Femur (tissue), 1 donor: ENCODE measurements at places on chromosomes 3 and 15.

DNA sequence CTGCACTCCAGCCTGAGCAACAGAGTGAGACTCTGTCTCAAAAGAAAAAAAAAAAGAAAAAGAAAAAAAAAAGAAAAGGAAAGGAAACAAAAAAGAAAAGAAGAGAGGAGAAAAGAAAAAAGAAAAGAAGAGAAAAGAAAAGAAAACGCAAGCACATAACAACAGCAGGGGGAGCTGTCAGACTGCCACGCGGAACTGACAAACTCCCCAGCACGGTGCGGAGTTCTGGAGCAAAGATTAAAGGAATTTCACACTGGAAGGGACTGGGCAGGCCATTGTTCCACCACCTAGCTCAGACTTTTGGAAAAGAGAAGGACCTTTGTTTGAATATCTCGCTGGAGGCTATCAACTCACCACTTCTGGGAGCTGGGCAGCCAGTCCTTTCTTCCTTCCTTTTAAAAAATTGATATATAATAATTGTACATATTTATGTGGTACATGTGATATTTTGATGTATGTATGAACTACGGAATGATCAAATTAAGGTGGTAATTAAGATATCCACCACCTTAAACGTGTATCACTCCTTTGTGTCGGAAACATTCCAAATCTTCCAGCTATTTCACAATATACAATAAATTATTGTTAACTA is 40.5 kb downstream of the DPPA2 start:
- DNase-seq = peak; percentile 41

DNA sequence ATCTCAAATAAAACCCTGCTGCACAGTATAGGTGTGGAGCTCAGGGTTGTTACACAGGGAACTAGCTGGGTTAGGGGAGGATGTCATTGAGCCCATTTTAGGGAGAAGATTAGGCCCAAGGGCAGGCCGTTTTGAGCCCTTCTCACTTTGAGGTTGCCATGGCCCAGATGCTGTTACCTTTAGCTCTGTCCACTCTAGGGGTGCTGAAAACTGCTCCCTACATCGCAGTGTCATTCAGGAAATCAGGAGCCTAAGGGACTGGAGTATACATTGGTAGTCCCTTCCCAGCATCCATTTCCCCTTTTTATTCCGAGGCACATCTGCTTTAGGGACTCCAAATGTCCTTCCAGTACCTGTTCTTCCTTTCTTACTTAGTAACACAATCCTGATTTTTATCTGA is 79.0 kb upstream of the SELENOK start:
- DNase-seq = no peak

DNA sequence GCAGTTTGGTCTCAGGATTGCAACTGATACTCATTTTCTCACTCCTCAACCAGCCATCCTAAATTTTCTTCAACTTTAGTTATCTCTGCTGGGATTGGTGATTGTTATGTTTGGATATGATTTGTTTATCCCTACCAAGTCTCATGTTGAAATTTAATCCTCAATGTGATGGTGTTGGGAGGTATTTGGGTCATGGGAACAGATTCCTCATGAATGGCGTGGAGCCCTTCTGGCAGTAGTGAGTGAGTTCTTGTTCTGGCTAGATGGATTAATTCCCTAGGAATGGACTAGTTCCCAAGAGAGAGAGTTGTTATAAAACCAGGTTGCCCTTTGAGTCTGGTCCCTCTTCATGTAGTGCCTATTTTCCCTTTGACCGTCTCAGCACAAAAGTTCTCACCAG is 399.9 kb downstream of the SQOR start:
- no peak for DNase-seq

- no peak for DNase-seq
Observed at GRCh38 chr3:45689787-45690145, 570 bp downstream of the SACM1L start.

DNA sequence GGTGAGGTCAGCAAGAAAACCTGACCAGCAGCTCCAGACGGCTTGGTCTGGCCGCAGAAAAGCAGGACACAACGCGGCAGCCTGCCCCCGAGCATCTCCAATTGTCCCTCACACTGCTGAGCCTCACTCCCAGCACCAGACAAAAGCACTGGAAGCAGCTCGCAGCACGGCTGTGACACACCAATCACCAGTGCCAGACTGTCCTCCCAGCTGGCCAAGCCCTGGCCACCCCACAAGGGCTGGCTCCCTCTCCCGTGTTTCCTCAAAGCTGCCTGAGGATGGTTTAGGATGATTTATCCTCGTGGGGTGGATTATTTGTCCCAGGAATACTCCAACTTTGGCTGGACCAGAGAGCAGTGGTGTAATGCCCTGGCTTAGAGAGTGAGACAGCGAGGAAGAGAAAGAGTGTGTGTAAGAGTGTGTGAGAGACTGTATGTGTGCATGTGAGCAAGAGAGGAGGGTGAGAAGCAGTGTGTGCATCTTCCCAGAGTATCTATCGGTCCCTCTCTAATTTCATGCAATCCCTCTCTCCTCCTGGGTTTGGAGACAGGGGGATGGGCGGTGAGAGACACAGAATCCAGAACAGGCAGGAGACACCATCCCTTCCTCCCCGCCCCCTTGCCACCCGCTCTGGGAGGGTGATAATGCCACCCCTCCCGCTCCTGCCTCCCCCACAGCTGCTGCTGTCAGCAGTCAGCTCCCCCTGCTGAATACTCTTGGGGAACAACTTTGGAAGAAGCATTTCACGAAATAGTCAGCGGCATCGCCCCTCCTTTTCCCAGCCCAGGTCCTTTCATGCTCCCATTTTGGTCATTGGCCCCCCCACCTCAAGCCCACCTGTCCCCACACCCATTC is 34.2 kb downstream of the SEMA5B start:
- peak; percentile 51 for DNase-seq

DNA sequence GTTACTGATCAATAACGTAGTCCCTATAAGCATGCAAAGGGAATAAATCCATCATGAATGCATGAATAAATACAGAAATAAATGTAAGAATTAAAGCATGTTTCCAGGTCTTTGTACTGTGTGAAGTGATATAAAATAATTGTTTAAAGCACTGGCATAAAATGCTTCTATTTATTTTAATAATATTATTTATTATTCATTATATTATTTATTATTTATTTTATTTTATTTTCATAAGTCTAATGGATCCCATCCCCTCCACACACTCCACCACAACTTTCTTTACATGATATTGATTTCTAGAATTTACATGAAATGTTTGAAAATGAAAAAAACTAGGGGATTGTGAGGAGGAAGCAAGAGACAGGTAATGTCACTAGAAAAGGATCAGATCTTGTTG is 73.5 kb downstream of the MCF2L2 start:
- no peak for DNase-seq

DNA sequence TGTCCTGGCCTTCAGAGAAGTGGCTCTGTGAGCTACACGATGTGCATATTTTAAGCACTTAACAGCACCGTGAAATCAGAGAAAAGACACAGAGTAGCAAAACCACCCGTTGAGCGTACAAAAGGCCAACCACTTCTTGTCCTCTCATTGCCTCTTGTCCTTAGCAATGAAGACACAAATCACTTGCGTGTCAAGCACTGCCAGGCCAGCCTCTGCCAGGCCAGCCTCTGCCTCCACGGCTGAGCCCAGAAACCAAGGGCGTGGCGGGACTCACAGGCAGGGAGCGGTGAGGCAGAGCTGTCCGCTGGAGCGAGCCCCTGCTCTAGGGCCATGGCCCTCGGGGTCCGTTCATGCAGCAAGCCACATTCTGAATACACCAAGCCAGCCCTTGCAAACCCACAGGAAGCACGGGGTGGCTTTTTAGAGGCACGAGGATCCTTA is 4.0 kb downstream of the MUC4 start:
- DNase-seq = peak; percentile 26

DNA sequence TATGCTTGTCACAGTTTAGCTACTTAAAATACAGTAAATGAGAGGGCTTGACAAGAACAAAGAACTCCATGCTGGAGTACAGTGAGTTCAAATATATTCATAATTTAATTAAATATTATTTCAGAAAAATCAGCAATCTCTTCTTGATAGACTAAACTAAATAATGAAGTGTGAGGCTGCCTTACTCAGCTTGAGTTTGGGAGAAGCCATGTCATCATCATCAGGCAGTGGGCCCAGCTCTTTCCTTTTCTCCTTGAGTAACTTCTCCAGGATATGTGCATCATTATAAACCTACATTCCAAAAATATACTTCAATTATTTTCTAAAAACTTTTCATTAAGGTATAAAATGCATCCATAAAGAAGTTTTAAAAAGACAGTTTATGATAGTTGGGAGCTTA is 70.5 kb downstream of the PBRM1 start:
- no peak for DNase-seq

DNA sequence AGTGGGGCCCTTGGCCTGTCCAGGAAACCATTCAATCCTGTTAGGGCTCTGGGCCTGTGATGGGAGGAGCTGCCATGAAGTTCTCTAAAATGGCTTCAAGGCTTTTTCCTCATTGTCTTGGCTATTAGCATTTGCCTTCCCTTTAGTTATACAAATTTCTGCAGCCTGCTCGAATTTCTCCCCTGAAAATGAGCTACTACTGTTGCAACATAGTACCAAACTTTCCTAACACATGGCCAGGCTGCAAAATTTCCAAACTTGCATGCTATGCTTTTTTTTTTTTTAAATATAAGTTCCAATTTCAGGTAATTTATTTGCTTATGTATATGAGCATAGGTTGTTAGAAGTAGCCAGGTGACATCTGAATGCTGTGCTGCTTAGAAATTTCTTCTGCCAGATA is 560.8 kb upstream of the TBL1XR1 start:
- no peak for DNase-seq

GRCh38 chr3:100609963-100610362 is 562 bp downstream of the ADGRG7 start:
- no peak for DNase-seq

GRCh38 chr3:128276577-128277183 is 123.4 kb downstream of the EEFSEC start:
- DNase-seq = no peak

DNA sequence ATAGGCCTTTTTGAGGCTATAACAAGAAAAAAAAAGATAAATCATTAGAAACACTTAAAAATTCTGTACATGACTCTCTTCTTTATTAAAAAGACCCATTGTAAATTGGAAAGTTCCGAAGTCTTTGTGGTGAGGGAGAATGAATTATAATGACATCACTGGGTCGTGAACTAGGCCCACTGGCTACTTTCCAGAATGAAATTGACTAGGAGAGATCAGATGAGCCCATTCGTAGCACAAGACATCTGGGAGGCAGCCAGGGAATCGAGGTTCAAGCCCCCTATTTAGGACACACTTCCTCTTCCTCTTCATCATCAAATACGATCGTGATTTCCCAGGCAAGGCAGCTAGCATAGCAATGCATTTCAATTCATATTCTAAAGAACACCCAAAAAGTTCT is 889.8 kb upstream of the NR2F2 start:
- DNase-seq = peak; percentile 48

GRCh38 chr3:165784337-165784736 is 52.9 kb downstream of the BCHE start:
- DNase-seq = no peak

GRCh38 chr15:34708422-34708821 is 46.4 kb downstream of the GJD2 start:
- no peak for DNase-seq

GRCh38 chr3:129836381-129837064 is 57.0 kb downstream of the TMCC1 start:
- DNase-seq = no peak

DNA sequence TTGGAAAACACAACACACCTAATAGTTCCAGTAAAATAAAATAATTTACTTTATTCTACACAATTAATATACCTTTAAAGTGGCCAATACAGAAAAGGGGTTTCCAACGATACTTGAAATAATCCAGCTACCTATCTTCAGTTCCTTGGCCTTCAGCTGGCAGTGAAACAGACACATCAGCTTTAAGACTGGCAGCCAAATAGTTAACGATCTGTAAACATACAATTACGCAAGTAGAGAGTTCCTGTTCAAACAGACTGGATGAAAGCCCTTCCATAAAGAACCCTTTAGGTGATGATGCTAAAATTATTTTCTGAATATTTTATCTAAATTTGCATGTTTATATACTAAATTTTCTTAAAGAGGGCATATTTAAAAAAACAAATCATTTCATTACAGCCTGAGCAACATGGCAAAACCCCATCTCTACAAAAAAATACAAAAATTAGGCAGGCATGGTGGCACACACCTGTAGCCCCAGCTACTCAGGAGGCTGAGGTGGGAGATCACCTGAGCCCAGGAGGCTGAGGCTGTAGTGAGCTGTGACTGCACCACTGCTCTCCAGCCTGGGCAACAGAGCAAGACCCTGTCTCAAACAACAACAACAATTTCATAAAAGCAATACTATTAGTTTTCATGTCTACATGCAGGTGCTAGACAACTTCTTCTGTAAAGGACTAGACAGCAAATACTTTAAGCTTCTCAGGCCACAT is 12.9 kb downstream of the DYNC1LI1 start:
- DNase-seq = no peak

DNA sequence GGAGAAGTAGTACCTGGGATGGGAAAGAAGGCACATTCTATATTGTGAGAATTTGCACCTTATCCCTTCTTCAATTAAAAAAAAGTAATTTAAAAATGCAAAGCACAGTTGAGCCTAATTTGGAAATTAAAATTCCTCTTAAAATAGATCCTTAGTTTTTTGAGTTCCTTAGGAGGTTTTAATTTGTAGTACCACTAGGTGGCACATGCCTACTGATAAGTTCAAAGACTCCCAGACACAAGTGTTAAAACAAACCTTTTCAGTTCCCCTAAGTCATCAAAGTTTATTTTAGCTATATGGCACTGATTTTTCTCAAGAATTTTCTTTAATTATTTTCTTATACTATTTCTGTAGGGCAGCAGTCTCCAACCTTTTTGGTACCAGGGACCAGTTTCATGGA is 127.6 kb upstream of the AZI2 start:
- no peak for DNase-seq

DNA sequence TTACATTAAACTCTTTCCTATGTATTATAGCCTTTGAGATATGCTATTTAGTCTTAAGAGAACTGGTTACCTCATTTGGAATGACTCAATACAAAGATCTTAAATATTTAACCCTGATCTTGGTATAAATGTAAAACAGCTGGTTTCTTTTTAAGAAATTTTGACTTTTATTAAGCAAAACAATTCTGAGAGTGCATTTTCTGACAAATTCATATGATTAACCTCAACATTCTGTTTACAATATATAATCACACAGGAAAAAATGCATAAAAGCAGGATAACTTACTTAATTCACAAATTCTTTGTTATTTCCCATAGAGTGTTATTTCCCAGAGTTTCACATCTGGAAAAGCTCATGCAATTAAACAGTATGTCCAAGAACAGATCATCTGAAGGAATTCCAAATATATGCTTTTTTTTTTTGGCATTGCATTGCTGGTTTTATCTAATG is 400.4 kb upstream of the THBS1 start:
- DNase-seq = no peak

- no peak for DNase-seq
Observed at GRCh38 chr15:51405693-51406523, 64.5 kb downstream of the GLDN start.

- DNase-seq = no peak
Observed at GRCh38 chr3:195032955-195033354, 238.0 kb downstream of the XXYLT1 start.

DNA sequence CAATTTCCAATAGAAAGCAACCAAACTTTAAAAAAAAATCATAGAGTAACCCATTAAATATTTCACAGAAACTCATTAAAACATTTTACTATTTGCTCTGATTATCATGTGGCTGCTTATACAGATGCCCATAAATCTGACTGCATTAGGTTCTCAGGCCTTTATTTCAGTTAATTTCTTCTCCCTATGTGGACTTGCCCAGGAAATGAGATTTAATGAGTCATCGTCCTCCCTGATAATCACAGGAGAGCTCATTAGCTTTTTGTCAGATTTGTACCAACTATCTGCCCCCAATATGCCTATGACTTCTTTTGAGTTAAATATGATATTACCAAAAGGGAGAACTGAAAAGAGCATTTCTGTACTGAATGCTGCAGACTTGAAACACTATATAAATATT is 168.0 kb downstream of the FOXB1 start:
- DNase-seq = no peak
